ENCODE measurements at places on chromosomes 2 and 18.

GRCh38 chr2:79782576-79783452, 270.0 kb downstream of the CTNNA2 start:
- peak; percentile 82 for DNase-seq

GRCh38 chr2:172710584-172711047, 25.0 kb upstream of the RAPGEF4 start:
- no peak for DNase-seq

DNA sequence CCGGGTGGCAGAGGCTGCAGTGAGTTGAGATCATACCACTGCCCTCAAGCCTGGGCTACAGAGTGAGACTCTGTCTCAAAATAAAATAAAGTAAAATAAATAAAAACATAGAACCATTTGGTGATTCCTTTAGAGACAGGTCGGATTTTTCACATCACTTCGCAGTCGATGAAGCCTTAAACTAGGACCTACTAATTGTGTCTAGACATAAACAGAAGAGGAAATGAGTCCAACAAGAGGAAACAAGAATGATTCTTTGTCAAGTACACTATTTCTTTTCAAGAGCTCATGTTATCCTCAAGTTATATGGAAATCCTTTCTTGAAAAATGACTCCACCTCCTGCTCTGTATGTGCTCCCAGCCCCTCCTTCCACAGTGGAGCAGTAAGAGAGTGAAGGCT, 758.9 kb downstream of the DPP10 start:
- DNase-seq: no peak

- no peak for DNase-seq
Observed at GRCh38 chr2:168210216-168210894, 37.0 kb downstream of the STK39 start.

- no peak for DNase-seq
Observed at GRCh38 chr18:40313030-40313642, 1641.9 kb upstream of the PIK3C3 start.

GRCh38 chr2:186746584-186746983, 52.7 kb downstream of the FAM171B start:
- no peak for DNase-seq

DNA sequence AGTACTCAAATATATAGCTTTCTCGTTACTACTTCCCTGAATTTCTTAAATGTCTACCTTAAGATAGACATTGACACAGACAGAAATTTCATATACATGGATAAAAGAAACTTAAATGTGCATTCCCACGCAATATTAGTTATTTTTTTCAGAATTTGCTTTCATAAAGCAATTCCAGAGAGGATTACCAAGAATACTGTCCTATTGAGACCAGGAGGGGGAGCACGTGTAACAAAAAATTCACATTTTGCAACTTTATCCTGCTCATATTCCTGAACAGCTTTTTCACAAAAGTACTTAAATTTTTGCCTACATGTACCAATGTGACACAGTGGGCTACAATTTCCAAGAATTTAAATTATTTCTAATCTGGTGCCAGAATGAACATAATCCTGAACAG, 30.7 kb upstream of the ERCC3 start:
- no peak for DNase-seq

DNA sequence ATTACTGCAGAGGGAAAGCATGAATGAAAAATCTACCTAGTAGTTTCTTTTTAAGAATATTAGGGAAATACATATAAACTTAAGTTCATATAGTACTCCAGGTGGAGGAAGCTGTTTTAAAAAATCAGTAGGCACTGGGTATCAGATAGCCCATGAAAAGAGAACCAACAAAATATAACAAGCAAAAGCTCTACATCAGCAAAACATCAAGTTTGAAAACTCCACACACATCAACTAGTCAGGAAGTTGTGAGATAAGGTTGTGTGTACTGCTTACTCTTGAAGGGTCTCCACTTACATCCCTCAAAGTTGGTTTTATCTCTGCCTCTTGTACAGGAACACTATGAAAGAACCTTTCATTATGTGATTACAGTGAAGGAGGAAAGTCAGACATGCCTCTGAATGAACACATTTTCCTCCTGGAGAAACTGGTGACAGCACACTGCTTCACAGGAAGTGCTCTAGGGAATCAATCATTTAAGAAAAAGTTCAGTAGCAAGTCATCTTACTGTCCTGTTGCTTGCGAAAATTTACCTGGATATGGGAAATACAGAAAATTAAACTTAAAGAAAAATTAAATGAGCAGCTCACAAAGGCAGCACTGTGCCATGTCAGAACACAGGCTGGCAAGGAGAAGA, 57.7 kb downstream of the THADA start:
- no peak for DNase-seq

DNA sequence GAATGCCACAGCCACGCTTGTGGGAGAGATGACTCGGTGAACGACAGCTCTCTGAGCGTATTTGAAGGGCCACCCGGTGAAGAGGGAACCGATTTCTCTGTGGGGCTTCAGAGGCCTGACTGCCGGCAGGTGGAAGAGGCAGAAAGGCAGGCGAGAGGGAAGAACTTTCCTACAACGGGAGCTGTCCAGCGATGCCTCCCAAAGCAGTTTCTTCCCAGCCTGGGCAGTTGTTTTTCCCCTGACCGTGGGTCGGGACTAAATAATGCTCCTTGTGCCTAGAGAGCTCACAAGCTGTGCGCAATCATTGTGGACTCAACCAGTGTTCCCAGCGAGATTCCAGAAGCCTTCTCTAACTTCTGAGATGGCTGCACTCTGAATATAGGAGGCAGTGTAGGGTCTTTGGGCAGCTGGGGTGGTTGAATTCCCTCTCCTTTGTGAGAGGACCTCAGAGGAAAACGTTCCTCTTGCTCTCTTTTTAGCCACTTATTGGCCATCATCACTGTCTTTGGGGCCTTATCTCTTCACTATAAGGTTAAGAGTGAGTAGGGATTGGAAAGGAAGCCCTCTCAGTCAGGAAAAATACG, 710 bp downstream of the SEC11C start:
- DNase-seq: peak; percentile 55
